ENCODE measurements at places on chromosomes 6 and 20.

GRCh38 chr6:6366803-6367202 is 46.3 kb upstream of the F13A1 start:
- DNase-seq: no peak

- no peak for DNase-seq
Measured at GRCh38 chr6:71737953-71738352, 148.4 kb upstream of the RIMS1 start.

DNA sequence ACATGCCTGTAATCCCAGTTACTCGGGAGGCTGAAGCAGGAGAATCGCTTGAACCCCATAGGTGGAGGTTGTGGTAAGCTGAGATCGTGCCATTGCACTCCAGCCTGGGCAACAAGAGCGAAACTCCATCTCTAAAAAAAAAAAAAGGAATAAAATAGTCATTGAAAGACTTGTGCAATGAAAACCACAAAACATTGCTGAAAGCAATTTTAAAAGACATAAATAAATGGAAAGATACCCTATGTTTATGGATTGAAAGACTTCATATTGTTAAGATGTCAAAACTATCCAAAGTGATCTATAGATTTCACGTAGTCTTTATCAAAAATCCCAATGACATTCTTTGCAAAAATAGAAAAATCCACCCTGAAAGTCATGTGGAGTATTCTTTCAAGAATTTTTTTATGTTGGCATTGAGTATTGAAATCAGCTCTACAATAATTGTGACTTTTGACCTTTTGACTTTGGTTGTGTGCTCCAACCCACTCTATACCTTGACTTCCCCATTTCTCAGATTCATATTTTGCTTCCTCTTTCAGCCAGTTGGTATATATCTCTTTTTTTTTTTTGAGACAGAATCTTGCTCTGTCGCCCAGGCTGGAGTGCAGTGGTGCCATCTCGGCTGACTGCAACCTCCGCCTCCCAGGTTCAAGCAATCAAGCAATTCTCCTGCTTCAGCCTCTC is 45.5 kb upstream of the SLC23A2 start:
- no peak for DNase-seq

DNA sequence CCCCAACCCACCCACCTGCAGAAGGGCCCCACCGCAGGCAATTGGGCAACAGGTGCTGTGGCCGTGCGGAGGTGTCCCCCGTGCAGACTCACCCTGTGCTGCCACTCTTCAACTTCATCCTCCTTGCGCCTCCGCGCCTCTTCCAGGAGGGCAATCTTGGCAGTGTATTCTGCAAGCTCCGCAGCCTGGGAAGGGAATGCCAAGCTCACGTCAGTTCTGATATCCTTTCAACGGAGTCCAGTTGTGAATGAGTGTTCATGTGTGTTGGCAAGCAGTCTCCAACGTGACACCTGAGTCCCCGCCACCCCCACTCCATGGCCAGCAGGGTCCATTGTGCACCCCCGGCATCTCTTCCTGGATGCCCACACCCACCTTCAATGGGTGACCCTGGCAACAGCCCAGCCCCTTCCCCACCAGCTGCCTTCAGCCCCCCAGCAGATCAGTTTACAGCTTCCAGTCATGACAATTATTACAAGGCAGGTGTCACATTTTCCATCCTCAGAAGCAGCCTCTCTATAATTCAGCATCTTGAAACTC is 49.9 kb downstream of the EZR start:
- DNase-seq: no peak

DNA sequence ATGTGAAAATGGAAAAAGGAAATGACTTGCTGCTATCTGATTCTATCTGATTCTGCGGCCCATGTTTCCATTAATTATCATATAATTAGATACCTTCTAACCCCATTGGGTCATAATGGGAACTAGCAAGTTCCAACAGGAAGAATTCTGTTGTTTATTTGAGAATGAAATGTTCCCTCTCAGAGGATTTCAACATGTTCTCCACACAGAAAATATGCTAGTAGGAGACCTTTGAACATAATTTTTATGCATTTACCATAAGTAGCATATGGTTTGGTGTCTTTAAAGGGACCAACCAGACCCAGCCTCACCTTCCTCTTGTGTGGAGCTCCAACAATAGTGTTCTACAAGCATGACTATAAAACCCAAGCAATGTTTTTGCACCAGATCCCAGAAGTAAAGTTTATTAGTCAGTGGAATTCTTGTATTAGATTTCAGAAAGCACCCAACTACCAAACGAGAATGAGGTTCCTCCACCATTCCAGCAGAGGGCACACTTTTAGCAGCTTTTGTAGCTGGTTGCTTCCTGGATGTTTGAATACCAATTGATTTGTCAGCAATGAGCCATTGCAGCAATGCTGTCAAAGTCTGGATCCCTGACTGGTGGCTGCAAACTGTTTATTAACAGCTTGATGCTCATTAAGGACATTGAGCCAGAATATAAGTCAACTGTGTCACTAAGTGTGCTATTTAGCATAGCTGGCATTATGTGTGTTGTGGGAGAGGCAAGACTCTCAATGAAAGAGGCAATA is 143.6 kb upstream of the GJE1 start:
- peak; percentile 37 for DNase-seq

DNA sequence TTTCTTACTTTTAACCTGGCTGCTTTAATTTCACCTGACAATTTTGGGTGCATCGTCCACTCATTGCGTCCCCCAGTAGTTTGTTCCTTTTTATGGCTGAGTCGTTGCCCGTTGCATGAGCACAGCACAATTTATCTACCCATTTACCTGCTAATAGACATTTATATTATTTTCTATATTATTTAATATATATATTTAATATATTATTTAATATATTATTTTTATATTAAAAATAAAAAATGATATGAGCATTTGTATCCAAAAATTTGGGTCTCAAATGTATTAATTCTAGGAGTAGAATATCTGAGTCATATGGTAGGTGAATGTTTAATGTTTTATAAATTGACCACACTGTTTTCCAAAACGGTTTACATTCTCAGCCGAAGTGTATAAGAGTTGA is 300.2 kb downstream of the THBS2 start:
- DNase-seq: no peak

Data from NCI-H1694 (cell line).